M059J (cell line): ENCODE measurements at places on chromosomes 3 and 15. TPM values are rescaled to one million over a fixed set of nuclear protein-coding genes. Genes with fewer than 3 reads are reported as not detected.

DNA sequence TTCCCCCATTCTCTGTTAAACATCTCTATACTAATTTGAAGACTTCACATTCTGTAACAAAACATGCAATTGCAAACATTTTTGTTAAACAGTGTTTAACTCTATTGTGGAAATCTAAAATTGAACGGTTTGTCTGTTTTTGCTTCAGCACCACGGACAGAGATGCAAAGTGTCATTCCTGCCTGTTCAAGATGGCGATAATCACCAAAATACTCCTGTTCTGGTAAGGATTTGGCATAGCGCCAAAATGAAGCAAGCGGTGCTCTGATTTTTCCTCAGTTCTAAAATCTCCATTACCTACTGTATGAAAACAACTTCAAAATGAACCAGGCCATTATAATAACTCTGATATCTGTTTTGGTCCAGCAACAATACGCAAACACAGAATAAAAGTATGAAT lies 129.7 kb upstream of the TUSC7 start:
- peak; percentile 1 for DNase-seq

The ADPRH gene
- total RNA-seq: 1.0 and 1.1 TPM in 2 replicates

- DNase-seq: no peak
Measured at GRCh38 chr3:58218904-58219303, 8.1 kb upstream of the DNASE1L3 start.

The CNTN6 gene
- total RNA-seq: not detected in 2 replicates

DNA sequence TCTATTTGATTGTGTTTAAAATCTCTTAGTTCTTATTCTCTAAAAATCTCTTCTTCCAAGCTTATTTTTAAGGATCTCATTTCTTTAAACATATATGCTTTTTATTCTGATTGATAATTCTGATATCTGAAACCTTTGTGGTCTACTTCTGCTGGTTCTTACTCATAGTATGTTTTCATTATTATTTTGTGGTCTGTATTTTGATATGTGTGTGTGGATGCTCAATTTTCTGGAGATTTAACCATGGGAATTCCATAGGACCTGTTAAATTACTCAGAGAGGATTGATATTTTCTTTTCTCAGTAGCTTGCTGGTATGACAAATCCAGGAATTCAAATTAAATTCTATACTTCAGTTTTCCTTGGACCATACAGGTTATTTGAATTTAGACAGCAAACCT lies 14.7 kb upstream of the HHLA2 start:
- DNase-seq: no peak

GRCh38 chr3:136021803-136022202 lies 56.3 kb downstream of the PPP2R3A start:
- no peak for DNase-seq

DNA sequence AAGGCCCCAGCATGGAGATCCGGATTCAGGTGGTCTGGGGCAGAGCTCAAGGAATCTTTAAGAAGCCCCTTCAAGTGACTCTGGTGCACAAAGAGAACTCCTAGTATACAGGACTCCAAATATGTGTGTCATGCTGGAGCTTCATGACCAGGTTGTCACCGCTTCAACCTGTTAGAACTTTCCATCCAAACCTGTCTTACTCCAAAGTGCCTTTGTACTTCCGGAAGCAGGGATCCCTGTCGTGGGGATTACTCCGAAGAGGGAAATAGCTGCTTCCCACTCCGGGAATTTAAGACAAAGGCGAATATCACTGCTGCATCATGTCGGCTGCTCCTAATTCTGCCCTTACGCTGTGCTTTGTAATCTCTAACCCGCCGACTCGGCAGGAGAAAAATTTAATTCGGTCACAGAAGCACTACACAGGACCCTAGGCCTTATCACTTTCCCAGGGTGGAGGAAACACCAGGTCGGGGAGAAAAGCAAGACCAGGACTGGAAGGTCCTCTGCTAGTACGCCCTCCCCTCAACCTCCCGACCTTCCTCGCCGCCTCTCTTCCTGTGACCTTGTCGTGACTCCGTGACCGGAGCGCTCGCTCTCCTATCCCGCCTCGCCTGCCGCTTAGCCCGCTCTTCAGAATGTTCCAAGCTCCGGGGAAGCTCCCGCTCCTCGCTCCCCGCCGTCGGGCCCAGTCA lies 730 bp downstream of the HIGD1A start:
- DNase-seq: peak; percentile 34

The ISLR2 gene
- 0.17 TPM in 1 of 2 replicates, not detected in the other for total RNA-seq

- DNase-seq: no peak
Measured at GRCh38 chr15:74250266-74250665, 14.1 kb downstream of the CCDC33 start.

The FSTL1 gene
- 762 and 1,312 TPM in 2 replicates for total RNA-seq

The FMN1 gene
- total RNA-seq: 5.3 and 7.7 TPM in 2 replicates

- DNase-seq: no peak
Measured at GRCh38 chr3:190694335-190695001, 168.0 kb downstream of the GMNC start.

- DNase-seq: peak; percentile 23
Measured at GRCh38 chr15:35123743-35124142, 38.6 kb upstream of the NANOGP8 start.

The FNDC3B gene
- 55.0 and 79.0 TPM in 2 replicates for total RNA-seq

DNA sequence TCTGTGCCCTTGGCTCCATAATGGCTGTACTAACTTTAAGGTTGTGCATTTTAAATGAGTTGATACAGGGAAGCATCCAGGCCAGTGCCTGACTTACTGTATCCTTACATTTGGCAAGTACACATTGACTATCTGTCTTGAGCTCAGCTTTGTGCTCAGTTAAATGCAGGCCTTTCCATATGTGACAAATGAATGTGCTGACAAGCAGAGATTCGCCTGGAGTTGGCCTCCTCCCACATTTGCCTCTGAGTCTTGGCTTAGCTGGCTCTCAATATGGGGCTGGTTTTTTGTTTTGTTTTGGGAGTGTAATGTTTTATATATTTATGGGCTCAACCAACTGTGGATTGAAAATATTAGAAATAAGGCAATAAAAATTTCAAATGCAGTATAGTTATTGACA lies 29.7 kb downstream of the TRIM71 start:
- DNase-seq: no peak

The POMGNT2 gene
- 17.1 and 24.4 TPM in 2 replicates for total RNA-seq

DNA sequence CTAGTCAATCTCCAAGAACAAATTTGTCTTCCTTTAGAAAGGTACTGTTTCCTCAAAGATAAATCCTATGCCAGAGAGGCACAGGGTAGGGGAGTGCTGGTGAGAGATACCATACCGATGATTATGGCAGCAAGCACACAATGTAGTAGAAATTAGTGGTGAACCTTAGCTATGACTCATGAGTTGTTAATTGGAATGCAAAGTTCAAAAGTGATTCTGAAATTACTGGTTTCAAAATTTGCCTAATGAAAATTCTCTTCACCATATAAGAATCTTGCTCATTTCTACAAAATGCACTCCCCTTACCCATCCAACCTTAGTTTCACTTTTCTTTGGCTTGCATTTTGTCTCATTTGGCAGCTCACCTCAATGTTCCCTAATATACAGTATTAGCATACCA lies 139.5 kb upstream of the SLC2A2 start:
- peak; percentile 71 for DNase-seq

The CCR3 gene
- total RNA-seq: 0.20 TPM in 1 of 2 replicates, not detected in the other

DNA sequence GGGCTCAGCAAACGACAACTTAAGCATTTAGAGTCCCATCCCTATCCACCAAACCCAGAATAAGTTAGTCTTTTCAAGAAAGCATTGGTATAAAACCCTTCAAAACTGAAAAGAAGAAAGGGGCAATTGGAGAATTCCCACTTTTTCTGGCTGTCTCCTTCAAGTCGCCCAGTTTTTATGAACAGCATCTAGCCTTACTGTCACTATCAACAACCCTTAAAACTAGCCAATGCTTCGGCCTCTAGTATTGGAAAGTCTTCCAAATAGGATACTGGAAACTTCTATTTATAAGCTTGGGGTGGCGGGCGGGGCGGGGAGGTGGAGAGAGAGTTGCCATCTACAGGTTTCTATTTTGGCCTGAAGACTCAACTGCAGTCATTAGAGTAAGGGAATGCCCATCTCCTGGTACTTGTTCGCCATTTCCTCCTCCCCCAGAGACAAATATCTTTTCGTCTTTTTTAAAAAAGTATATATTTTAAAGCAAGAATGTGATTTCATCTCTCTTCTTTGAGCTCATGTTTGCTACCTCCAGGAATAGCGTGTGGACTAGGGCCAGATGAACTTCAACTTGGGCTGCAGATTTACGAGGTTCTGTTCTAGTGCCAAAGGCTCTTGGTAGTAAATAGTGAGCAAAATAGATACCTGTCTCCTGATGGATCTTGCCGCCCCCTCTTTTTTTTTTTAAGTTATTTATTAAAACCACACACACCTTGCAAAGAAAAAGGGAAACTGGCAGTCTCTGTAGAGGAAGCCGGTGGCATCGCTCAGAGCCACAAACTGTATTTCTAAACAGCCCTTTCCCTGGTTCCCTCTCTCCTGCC lies 2.7 kb downstream of the BCL6 start:
- DNase-seq: peak; percentile 78

The CLCN2 gene
- 2.5 and 4.9 TPM in 2 replicates for total RNA-seq

DNA sequence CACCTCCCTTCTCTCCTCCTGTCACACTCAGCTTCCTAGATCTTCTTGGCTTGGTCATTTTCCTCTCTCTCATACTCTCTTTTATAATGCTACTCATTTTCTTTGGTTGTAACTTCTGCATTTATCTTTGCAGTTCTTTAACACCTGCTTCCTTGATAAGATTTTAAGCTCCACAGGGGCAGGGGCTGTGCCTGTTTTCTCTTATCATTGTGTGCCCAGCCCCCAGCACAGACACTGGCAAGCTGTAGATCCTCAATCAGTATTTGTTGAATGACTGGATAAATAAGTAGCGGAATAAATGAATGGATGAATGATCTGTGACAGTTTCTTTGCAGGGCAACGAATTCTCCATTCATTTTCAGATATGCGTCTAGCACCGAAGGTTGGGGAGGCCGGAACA lies 64.3 kb upstream of the MEX3B start:
- no peak for DNase-seq

DNA sequence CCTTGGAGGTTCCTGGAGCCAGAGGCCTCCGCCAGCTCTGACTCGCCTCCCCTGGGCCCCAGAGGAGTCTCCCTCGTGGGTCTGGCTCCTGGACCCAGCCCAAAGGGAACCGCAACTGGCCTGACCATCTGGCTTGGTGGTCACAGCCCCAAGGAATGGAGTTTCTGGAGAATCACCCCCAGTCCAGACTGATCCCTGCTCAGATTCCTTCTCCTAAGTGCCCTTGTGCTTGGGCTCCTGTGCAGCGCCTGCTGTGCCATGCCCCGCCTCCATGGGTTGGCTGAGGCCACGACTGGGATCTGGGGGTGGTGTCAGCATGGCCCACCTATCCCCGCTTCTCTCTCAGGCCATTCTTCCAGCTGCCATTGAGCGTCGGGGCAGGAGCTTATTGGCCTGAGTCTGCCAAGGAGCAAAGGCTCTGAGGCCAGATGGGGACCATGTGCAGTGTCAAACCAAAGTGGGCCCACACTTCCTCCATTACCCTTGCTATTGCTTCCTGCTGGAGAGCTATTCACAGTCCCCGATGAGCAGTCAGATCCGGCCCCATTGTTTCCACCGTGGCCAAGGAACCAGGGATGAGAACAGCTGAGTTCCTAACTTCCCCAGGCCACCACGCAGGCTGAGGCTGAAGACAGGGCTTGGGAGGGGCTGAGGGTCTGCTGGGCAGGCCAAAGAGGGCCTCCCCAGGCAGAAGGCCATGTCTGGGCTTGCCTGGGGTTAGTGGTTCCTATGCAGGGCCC lies 19.0 kb downstream of the CSPG4 start:
- peak; percentile 70 for DNase-seq

DNA sequence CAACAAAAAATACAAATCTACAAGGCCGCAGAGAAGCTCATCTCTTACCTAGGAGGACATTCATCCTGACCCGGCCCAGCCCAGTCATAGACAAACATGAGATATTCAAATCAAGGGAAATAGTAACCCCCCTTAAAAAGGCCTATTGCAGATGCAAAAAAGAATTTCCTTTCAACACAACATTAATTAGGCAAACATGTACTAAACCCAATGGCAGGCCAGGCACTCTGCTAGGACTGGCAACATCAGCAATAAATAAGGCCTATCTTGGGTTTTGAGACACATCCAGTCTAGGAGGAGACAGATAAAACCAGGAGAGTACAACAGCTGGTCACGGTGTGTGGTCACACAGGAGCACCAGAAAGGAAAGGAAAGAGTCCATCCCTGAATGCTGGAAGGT lies 61.4 kb downstream of the ADCY5 start:
- no peak for DNase-seq

GRCh38 chr15:70974004-70974832 lies 81.6 kb downstream of the LRRC49 start:
- peak; percentile 33 for DNase-seq

DNA sequence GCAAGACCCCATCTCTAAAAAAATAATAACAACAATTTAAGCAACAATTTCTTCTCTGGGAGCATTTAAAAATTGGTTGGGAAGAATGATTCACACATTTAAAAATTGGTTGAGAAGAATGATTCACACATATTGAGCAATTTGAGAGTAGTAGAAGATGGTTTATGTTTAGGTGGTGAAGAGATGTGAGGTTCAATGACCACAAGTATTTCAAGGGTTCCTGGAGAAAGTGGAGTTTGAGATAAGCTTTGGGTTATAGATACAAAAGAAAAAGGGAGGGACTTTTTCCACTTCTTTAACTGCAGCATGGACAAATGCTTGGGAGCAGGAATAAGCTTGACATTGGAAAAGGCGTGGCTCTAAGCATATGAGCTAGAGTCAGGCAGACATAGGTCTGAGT lies 145.7 kb upstream of the NPHP3 start:
- peak; percentile 71 for DNase-seq

- peak; percentile 54 for DNase-seq
Measured at GRCh38 chr3:108489776-108490175, 20.6 kb downstream of the MYH15 start.

The CACNA1D gene
- not detected in 2 replicates for total RNA-seq

GRCh38 chr3:183015185-183015584 lies 34.8 kb upstream of the DCUN1D1 start:
- DNase-seq: no peak

DNA sequence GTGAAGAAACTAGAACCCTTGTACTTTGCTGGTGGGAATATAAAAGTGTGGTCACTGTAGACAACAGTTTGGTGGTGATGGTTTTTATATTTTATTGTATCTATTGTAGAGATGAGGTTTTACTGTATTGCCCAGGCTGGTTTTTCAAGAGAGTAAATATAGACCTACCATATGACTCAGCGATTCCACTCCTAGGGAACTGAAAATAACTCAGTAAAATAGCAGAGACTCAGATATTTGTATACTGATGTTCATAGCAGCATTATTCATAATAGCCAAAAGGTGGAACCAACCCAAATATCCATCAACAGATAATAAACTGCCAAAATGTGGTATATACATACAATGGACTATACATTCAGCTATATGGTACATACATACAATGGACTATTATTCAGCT lies 68.8 kb upstream of the IL12A start:
- peak; percentile 78 for DNase-seq

The CHRD gene
- 0.42 TPM in 1 of 2 replicates, not detected in the other for total RNA-seq

GRCh38 chr3:59764171-59764570 lies 714.3 kb upstream of the CFAP20DC start:
- DNase-seq: no peak

DNA sequence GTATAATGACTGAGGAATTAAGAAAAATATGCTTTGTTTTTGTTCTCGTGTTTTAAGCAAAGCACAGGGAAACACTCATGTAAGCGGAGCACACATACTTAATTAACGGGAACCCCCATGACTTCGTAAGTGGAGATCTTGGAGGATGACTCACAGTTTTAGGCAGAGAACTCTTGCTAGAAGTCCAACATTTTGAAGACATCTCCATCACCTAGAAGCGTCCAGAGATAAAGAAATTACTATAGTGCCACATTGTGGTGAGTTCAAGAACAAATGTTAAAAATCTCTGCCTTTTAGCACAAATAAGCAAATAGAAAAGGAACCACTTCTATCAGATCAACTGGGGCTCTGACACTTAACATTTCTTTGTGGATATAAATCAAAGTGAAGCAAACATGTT lies 194.1 kb upstream of the ARHGEF26 start:
- DNase-seq: peak; percentile 50

The CFAP100 gene
- not detected in 2 replicates for total RNA-seq

The SHF gene
- 0.96 and 1.5 TPM in 2 replicates for total RNA-seq
